ENCODE measurements at places on chromosomes 5 and 9.

- DNase-seq, result no peak
These were observed 1151.6 kb upstream of the CDH6 start for GRCh38 chr5:30041831-30042385.

GRCh38 chr5:61970218-61970617, 335.8 kb upstream of the KIF2A start:
- no peak for DNase-seq

DNA sequence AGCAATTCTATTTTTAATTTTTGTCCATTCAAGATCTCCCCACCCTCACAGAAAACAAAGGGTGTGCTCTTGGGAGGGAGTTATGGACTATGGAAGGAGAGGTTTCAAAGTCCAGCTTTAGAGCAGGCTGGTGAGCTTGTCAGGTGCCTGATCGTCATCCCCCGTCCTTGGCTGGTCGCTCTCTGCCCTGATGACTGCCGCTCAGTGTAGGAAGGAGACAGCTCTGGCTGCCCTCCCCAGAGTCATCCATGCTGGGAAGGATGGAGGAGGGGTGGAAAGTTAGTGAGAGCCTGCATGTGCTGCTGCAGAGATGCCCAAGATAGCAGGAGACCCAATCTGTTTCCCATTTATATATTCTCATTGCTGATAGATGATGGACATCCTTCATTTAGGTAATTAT, 96.6 kb downstream of the NLN start:
- no peak for DNase-seq

DNA sequence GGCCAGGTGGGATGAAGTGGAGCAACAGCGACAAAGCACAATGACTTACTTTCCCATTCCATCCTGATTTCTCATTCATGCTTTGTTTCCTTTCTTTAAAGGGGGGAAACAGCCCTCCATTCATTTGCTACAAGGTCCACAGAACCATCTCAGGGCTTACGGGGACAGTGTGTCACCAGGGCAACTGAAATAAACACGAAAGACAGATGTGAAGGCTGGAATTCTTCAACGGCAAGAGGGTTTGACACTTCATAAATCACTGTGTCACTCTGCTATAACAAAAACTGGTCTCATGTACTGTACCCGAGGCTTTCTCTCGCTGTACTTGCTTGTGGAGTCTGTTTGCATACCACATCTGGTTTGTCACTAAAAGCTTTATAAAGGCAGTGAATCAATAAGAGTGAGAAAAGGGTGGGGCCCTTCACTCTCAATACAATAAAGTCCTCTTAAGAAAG, 150.8 kb downstream of the EFNA5 start:
- DNase-seq, result no peak

DNA sequence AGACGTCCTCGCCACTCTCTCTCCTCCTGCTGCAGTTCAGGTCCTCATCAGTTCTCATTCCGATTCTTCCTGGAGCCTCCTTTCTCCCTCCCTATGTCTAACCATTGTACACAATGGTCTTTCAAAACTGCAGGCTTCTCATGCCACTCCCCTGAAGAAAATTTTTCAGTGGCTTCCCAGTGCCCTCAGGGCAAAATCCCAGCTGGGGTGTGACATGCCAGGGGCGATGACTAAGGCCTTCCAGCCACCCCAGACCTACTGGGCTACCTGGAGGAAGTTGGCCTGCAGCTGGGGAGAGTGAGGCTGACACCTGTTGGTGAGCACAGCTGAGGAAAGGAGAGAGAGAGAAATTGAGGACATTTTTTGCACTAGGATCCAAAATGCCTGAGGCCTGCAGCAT, 65.2 kb downstream of the SREK1 start:
- no peak for DNase-seq

DNA sequence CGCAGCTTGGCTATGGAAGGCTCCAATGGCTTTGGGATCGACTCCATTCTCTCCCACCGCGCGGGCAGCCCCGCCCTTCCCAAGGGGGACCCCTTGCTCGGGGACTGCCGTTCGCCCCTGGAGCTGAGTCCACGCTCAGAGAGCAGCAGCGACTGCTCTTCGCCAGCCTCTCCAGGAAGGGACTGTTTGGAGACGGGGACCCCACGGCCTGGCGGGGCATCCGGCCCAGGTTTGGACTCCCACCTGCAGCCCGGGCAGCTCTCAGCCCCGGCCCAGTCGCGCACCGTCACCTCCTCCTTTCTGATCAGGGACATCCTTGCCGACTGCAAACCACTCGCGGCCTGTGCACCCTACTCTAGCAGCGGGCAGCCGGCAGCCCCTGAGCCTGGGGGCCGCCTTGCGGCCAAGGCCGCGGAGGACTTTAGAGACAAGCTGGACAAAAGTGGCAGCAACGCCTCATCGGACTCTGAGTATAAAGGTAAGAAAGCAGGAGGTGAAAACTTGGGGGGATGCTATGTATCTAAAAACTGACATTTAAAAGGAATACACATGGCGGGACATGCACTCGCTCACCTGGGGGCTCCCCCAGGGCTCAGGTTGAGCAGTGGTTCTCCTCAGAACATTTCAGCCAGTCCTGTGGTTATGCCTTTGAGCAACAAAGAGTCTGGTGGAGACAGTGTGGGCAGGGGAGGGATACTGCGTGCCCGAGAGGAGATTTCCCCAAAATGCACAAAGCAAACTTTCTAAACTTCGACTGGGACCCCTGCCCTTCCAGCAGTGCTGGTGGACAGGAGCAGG, 579 bp downstream of the BARHL1 start:
- DNase-seq, result no peak

- DNase-seq, result no peak
These were observed 48.4 kb upstream of the SMIM23 start for GRCh38 chr5:171736976-171737891.

DNA sequence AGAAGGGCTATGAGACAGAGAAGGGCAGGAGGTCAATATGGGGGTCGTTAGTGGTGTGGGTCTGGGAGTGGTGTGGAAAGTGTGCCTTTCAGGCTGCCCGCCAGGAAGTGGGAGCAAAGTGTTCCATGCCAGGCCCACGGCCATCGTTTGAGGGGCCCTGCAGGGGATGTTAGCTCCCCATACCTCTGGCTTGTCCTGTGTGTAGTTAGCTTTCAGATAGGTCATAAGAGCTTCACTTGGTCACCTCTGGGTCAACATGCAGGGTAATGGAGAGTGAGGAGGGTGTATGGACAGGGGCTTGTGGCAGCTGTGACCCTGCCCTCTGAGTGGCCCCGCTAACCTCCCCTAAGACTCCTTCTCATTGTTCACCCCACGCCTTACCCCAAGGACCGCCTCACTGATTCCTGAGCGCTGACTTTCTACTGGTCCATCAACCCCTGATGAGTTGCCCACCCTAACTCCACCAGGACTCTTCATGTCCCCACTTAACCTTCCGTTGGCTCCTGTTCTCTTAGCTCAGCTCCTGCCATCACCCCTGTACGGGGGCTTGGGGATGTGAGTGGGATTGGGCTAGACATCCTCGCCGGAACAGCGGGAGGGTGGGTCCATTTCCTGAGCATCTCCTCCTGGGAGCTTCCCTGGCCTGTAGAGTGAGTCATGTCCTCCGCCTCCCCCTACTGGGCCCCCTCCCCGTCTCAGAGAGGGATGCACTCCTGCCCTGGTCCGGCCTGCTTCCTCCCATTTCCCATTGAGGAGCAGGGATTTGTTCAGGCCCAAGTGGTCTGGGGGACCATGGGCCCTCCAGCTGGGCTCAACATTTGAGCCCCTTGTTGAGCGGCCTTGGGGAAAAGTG, 125.7 kb downstream of the FGF18 start:
- DNase-seq, result no peak

- DNase-seq, result no peak
These were observed 169.1 kb downstream of the CAAP1 start for GRCh38 chr9:26723486-26723885.

GRCh38 chr5:80921026-80921425, 39.1 kb upstream of the RASGRF2 start:
- no peak for DNase-seq

DNA sequence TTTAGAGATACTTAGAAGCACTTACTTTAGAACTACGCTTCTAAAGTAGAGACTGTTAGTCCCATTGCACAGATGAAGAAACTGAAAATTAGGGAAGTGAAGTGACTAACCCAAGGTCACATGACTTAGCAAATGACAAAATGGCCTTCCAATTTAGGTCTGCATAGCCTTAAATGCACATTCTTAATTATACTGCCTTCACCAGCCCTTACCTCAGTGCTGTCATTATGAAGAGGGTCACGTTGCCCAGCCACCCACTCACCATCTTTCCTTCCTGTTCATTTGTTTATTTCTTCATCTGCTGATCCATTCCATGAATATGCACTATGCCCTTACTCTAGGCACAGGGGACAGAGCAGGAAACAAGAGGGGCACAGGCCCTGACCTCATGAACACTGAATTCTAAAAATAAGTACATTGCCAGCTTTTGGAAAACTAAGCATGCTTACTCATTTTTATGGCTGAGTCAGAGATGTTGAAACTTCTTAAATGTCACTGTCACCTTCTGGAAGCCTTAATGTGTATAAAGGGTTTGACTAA, 8.6 kb downstream of the HAVCR2 start:
- DNase-seq, result no peak

GRCh38 chr9:34551751-34552605, 29.2 kb upstream of the ENHO start:
- no peak for DNase-seq

DNA sequence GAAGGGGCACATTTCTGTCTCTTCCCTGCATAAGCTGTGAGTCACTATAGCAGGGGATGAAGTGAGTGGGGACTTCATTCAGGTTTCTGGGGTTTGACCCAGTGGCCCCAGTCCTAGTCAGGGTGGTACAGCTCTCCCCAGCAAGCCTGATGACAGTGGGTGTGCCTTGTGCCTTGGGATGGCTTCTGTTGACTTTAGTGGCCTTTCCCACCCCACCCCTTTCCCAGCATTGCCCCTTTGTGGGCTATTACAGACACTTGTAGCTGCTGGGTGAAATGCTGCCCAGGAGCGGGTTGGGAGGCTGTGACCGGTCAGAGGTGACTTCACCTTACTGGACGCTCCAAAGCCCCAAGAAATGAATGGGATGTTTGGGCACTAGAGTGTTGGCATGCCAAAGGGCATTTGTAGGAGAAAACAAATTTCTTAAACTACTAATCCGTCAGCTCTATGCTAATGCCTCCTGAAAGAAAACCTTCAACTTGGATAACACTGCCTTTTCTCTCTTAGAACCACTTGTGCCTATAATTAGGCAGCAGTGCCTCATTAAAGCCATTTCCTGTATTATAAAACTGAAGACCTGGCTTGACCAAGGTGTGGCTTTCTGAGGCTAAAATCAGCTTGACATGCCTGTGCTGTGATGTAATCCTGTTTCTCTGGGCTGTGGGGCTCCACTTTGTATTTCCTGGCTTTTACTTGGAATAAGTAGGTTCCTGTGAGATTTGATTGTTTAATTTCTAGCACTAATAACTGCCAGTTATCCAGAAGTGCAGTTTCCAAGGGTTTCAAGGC, 119.0 kb upstream of the SLC25A48 start:
- DNase-seq, result no peak

- no peak for DNase-seq
These were observed 77.0 kb upstream of the TMC1 start for GRCh38 chr9:72444435-72444834.

GRCh38 chr5:142779163-142779840, 9.1 kb downstream of the ARHGAP26 start:
- DNase-seq, result no peak

- no peak for DNase-seq
These were observed 52.4 kb downstream of the ARHGEF37 start for GRCh38 chr5:149633476-149634350.

DNA sequence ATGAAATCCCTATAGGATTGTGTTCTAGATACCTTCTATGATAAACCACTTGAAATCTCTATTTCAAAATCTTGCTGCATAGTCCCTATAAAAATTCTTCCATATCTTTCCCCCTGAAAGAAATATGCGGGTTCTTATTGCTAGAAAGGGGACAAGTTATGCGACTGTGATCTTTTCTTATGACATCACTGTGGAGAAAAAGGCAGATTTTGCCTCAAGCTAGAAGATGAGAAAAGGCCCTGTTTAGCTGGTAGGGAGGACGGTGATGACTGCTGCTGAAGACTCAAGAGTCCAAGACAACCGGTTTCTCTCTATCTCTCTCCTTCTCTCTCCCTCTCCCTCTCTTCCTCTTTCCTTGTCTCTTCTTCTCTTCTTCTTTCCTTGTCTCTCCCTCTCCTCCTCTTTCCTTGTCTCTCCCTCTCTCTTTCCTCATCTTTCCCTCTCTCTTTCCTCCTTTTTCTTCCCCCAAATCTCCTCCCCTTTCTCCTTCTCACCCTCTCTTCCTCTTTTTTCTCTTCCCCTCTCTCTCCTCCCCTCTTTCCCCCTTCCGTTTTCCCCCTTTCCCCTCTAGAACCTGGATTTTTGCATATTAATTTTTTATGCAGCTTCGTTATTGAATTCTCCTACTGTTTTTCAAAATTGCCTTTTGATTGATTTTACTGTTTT, 5.3 kb downstream of the OR2S2 start:
- DNase-seq, result no peak

DNA sequence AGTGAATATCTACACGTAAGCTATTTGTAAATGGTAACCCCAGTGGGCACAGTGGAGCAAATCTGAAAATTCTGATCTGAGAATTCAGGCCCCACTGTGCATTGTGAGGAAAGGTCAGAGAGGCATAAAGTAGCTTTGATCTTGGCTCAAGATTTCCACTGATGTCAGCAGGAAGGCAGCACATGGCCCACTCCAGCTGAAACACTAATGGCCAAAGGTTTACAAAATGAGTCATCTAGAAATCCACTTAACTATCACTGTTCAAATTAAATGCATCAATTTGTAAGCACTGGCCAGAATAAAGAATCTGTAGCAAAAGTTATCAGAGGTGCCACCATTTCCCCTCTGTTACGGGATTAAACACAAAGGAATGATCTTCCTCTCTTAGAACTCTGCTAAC, 191.6 kb downstream of the C9orf152 start:
- DNase-seq, result no peak

DNA sequence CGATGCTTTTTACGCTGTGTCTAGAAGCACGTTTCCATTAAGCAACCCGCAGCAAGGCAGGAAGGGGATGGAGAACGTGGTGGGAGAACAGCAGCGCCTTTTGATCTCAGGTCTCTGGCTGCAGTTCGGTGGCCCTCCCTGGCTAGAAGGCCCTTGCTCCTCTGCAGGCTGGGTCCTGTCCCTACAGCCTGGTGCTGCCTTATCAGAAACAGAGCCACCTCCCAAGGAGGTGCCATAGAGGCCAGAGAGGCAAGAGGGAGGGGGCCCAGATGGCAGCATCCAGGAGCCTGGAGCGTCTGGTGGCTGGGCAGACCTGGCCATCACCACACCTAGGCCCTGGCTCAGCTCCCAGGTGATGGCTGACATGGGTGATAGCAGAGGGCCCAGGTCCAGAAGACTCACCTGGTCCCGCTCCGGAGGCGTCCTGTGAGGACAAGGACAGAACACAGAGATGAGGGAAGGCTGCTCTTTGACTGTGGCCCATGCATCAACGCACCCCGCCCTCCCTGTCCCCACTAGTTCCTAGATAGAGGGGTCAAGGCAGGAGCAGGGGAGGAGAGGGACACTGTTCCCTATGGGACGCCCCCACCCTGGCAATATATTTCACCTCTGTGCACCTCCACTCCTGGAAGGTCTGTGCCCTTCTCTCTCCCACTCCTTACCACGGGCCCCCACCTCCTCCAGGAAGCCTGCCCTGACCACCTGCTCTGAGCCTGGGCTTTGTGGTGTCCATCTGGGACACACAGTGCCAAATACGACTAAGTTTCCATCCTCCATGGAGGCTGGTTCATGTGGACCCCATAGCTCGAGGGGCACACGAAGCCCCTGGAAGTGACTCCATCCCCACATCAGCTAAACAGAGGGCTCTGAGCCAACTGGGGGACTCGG, 41.6 kb upstream of the SARDH start:
- no peak for DNase-seq
